ENCODE measurements at places on chromosomes 16 and 17.

DNA sequence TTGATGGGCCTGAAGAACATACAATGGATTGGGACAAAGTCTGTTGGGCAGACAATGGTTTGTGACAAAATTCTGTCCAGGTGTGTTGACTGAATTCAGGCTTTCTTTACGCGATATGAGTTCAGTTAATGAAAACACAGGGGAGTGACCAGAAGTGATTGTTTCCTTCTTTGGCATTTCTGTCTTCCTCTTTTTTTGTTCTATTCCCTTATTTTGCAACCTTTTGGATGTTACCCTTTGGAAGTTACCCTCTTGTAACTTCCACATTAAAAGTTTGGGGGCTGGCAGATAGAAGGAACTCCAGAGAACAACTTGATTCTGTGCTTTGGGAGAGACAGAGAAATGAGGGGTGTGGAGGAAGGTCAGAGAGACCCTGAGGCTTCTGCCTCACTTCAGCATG is 126.7 kb downstream of the PITPNC1 start:
- no peak for DNase-seq

- DNase-seq: no peak
Observed at GRCh38 chr17:63082273-63082861, 116.3 kb downstream of the TANC2 start.

GRCh38 chr16:491220-491919 is 36.1 kb upstream of the CAPN15 start:
- DNase-seq: no peak

- DNase-seq: no peak
Observed at GRCh38 chr17:19590912-19591551, 57.4 kb downstream of the SLC47A1 start.

DNA sequence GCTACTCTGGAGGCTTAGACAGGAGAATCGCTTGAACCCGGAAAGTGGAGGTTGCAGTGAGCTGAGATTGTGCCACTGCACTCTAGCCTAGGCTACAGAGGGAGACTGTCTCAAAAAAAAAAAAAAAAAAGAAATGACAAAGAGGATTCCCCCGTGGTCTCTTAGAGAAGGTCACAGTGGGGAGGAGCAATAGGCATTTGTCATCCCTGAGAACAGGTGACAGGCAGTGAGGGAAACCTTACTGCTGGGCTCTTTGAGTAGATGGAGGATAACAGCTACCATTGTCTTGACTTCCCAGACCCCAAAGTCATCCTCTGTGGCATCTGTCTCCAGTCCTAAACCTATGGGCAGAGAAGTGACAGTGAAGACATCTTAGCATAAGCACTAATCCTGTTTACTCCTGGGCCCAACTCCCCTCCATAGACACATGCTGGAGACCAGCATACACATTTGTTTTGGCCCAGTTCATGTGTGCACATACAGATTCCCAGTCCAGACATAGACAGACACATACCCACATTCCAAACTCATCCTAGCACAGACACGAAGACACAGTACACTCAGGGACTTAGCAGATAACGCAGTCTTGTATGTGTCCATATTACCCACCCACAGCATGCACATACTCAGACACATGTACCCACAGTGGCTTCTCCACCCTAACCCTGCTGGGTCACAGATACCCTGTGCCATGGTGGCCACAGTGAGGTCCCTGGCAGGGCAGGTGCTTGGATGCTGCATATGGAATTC is 2.7 kb downstream of the ESRP2 start:
- no peak for DNase-seq

GRCh38 chr17:489758-490329 is 137.2 kb upstream of the RPH3AL start:
- DNase-seq: peak; percentile 25

GRCh38 chr17:9239793-9240658 is 218.7 kb downstream of the NTN1 start:
- peak; percentile 49 for DNase-seq

DNA sequence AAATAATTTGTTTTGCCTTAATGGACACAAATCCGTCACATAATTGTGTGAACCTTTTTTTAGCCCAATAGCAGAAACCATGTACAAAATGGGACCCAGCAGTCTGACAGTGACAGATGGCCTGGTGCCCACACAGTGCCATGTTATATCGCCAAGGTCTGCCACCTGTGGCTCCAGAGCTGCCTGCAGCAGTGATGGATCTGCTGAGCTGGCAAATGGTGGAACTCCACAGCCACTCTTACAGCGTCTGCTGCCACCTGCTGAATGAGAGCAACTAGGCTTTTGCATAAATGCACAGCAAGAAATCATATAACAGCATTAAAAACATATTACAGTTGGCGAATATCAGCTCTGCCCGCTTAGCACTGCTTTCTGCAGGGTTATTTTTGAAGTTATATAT is 59.4 kb downstream of the NUP93 start:
- DNase-seq: no peak

DNA sequence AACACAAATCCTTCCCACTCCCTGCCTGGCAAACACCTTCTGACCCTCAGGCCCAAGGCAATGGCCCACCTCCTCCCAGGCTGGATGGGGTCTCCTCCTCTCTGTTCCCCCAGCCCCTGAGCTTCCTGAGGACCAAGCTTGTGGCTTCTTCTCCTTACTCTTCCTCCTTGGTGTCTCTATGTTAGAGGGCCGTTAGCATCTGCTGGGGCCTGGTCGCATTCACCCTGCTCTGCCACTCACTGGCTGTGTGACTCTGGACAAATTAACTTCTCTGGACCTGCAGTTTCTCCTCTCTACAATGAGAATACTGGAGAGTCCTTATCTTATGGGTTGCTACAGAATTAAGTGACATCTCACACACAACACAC is 725 bp upstream of the MT2A start:
- no peak for DNase-seq

DNA sequence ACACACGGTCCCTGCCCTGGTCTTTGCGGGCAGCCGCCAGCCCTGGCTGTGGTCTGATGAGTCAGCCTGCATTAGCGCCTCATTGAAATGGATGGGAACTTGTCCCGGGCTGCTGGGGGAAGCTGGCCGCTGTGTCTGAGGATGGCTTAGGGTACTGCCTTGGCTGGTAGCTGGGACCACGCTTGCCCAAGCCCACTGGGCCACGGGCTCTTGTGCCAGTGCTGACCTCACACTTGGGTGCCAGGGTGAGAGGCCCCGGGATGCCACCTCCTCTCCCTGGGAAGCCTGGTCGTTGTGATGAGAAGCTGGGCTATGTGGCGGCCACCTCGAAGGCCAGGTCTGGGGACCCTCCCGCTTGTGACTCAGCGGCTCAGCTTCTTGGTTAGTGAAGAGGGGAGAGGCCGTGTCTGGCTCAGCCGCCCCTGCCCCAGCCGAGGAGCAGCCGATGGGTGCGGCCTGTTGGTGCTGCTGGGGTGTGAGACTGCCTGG is 10.7 kb downstream of the CACNA1H start:
- DNase-seq: no peak

DNA sequence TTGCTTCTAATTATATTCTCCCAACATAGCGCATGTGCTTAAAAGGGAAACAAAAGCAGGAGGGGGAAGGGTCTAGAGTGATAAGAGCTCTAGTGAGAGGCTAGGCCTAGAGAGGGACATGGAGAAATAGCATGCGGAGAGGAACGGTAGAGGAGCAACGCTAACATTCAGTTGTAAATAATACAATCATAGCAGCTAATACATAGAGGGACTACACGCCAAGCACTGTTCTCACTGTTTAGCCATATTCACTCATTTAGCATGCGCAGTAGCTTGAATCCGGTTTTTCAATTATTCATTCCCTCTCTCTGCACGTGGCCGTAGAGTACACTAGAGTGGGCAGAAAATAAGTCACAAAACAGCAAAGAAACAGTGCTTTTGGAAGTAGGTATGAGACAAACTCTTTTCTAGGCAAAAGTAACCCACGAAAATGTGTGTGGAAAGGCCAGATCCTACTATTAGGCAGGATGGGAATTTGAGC is 1.7 kb upstream of the ALOX12 start:
- DNase-seq: no peak

DNA sequence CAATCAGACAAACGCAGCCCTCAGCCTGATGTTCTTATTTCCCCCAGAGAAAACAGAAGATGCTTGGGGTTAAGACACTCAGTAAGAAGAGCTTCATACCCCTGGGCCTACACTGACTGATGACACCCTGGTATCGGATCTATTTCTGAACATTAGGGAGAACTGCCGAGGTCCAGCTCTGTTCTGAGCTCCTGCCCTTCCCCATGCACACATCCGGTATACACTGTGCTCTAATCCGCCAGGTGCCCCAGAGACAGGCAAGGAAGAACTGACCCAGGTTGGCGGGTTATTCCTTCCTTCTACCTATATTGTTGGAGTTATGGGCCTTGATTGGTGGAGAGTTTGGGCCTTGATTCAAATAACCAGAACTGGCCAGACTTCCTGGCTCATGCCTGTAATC is 58.0 kb upstream of the TEKT3 start:
- no peak for DNase-seq

GRCh38 chr16:22214889-22215288 is 8.8 kb downstream of the EEF2K start:
- no peak for DNase-seq

- DNase-seq: no peak
Observed at GRCh38 chr17:74392848-74393247, 25.5 kb downstream of the GPR142 start.

GRCh38 chr16:84511180-84511800 is 6.8 kb upstream of the MEAK7 start:
- peak; percentile 57 for DNase-seq

- DNase-seq: no peak
Observed at GRCh38 chr17:18064053-18064452, 23.7 kb upstream of the DRG2 start.

DNA sequence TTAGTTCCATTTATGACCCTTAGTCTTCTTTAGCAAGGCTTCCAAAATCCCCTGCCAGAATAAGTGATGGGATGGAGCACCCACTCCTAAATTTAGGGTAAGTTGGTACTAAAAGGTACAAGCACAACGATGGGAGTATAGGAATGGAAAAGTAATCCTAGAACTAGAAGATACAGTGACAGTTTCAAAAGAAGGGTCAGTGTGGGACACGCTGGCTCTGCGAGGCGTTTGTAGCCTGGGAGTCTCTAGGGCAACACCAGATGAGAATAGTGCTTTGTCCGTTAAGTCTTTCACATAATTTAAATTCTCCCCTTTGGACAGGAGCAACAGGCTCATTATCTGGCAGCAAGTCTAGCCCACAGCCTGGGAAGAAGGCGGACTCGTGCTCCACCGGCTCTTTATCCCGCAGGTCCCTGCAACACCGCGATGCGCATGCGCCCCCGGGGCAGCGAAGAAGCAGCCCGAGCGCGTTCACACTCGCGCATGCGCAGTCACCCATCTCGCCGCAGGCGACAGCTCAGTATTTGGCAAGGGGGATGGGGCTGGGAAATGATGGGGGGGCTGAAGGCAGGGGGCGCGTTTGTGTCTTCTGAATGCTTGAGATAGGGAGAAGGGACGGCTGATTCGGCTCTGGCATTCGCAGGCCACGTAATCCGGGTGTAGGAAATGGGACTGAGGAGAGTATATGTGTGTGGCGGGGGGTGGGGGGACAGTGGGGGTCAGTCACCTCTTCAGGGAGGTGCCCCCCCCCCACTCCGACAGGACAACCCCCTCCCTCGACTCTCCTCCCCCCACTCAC is 564 bp downstream of the SPOP start:
- peak; percentile 94 for DNase-seq

DNA sequence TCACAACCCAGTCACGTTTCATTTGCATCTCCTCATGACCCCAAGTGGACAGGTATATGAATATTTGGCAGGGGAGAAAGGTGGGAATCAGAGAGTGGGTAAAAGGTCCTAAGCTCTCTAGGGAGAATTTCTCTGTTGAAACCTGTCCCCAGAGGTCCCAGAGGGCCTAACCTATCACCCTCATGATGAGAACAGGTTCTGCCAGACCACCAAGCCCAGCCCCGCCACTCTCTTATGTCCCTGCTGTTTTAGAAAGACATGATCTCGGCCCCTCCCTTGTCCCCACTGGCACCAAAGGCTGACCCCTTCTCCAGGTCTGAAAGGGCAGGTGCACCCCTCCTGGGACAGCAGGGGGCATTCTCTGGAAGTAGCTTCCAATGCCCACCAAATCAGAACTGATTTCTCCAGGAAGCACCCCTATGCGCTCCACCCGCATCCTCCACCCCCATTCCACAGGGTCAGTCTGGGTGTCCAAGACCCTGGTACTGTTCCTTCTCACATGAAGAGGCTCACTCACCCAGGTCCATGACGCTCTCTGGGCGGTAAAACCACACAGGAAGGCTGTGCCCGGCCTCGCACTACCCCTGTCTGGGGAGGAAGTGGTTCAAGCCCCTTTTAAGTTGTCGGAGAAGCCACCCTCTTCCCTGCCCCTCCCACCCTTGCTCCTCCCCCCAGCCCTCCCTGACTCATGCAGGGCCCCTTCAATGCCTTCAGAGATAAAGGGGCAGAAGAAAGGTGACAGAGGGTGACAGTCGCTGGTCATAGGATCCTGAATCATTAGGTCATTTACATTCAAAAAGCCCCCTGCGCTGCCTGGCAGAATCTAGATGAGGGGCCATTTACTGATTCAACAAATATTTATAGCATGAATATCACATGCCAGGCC is at the start of gene CCR7:
Gene CCR7, minus strand, starts transcription at position 590 of the 886 bp plus-strand sequence. Its CDS starts 63 bp downstream, at position 527.
- peak; percentile 55 for DNase-seq

- DNase-seq: no peak
Observed at GRCh38 chr16:47965439-47965838, 190.4 kb downstream of the ABCC12 start.

GRCh38 chr17:82668631-82669099 is 20.4 kb upstream of the WDR45B start:
- no peak for DNase-seq

DNA sequence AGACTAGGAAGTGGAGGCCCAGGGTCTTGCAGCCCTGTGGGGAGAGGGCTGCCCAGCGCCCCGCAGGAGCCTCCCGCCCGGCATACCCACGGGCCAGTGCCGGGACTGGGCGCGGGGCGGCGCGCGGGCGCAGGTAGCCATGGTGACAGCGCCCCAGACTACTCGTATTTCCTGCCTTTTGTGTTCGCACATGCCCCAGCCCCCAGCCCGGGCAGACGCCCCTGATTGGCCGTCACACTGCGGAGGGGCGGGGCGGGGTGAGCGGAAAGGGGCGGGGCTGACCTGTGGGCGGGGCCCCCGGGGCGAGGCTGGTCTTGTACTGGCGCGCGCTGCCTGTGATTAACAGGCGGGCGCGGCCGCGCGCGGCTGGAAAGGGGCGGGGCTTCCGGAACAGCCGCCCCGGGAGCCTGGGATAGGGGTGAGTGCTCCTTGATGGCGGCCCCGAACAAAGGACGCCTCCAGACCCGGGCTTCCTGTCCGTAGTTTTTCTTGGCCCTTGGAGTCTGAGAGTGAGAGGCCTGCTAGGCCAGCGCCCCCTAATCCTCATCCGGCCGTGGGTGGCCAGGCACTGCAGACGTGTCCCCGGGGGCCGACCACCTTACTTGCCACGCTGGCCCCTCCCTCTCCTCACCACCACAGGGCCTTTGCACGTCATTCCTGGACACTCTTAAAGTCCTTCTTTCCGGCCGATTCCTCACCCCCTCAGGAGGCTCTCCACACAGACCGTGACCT is 71.0 kb downstream of the RAI1 start:
- DNase-seq: peak; percentile 96

GRCh38 chr16:66706506-66706880 is 9.9 kb upstream of the CMTM4 start:
- no peak for DNase-seq

- DNase-seq: no peak
Observed at GRCh38 chr17:17778308-17779014, 58.3 kb downstream of the SREBF1 start.

GRCh38 chr17:16512011-16512410 is 20.0 kb upstream of the LRRC75A start:
- DNase-seq: no peak

GRCh38 chr16:78549366-78549765 is 449.9 kb downstream of the WWOX start:
- DNase-seq: no peak

GRCh38 chr16:61681124-61681523 is 355.1 kb downstream of the CDH8 start:
- DNase-seq: no peak

GRCh38 chr16:48008011-48008525 is 147.7 kb downstream of the ABCC12 start:
- no peak for DNase-seq

Measured in stimulated activated CD4-positive, alpha-beta T cell treated with anti-CD3 and anti-CD28 coated beads, TNF-alpha, amount 100 ng/mL, for 48 hours (primary cell).